GM13976 (cell line): ENCODE measurements at places on chromosomes 5 and 9.
A peak's percentile ranks its signal among the peaks of the same experiment; 100 is the strongest.

- DNase-seq: no peak
Measured at GRCh38 chr9:68697851-68698250, 7.2 kb upstream of the PIP5K1B start.

DNA sequence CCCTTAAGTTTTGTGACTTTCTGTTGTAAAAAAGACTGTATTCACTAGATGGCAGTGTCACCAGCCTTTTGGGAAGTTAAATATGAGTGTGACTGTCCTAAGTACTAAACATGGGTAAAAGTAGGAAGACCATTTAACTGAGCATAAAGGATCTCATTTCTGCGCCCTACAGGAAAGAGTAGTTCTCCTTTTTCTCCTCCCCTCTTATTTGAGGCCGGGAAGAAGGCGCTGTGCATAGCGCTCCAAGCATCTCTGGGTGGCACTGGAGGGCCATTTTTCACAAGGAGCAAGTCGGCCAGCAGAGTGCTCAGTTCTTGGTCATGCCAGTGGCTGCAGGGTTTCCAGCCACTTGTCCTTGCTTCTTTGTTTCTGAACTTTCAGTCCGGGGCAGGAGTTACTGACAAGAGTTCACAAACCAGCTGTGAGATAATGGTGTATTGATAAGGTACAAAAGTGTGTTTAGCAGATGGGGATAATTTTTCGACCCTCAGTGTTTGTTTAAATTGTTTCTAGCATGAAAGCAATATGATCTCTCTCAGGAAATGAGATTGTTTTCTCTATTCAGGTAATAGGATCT, 227.6 kb upstream of the DMRT1 start:
- DNase-seq: peak; percentile 74

DNA sequence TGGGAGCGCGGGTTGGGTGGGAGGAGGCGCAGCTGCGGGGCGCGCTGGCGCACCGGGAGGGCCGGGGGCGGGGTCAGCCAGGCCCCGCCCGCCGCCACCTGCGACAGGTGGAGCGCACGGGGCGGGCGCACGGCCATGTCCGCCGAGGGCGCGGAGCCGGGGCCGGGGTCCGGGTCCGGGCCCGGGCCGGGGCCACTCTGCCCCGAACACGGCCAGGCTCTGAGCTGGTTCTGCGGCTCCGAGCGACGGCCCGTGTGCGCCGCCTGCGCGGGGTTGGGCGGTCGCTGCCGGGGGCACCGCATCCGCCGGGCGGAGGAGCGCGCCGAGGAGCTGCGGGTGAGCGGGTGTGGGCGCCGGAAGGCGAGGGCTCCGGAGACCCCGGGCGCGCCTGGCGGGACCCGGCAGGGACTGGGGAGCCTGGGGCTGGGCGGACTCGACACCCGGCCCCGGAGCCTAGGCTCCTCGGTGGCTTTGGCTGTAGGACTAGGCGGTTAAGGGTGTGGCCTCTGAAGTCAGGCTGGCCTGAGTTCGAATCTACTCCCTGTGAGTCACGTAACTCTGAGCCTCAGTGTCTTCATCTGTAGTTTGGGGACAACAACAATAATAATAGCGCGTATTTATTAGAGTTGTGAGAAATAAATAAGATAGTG, at the start of gene BSPRY:
Gene BSPRY, plus strand, starts transcription at position 97 of the 650 bp plus-strand sequence. Its CDS starts 39 bp downstream, at position 136.
- peak; percentile 68 for DNase-seq

- DNase-seq: no peak
Measured at GRCh38 chr9:121324316-121324715, 45.7 kb downstream of the STOM start.

DNA sequence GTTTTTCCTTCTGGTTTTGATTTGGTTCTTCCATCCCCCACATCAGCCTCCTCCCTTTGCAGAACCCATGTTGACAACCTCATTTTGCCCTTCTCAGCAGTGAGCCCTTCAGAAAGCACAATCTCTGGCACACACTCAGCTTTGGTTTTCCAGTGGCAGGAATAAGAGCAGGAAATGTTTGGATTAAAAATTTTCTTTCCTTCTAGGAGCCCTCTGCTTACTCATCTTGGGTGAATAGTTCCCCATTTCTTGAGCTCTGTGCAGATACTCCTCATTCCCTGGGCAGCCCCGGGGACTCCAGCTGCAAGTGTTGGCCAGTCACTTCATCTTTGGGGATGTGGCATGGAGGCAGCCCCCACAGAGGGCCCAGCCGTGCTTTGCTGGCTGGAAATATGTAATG, 170.5 kb downstream of the NR3C1 start:
- DNase-seq: no peak

DNA sequence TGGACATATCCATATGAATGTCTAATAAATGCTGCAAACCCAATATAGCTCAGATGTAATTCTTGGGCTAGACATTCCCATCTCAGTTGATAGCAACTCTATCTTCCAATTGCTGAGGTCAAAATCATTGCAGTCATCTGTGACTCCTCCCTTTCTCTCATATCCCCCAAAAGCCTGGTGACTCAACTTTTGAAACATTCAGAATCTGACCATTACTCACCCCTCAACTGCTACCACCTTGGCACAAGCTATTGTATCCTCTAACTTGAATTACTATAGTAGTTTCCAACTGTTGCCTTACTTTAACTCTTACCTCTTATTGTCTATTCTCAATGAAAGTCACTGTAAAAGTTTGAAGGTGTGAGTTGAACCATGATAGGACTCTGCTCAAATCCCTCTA, 600.1 kb upstream of the RGMB start:
- DNase-seq: no peak

GRCh38 chr5:165508861-165509260, 2003.4 kb downstream of the MAT2B start:
- no peak for DNase-seq
